ENCODE measurements at places on chromosomes 16 and 17.

- no peak for DNase-seq
Observed at GRCh38 chr16:27844826-27845225, 218.7 kb downstream of the GSG1L start.

DNA sequence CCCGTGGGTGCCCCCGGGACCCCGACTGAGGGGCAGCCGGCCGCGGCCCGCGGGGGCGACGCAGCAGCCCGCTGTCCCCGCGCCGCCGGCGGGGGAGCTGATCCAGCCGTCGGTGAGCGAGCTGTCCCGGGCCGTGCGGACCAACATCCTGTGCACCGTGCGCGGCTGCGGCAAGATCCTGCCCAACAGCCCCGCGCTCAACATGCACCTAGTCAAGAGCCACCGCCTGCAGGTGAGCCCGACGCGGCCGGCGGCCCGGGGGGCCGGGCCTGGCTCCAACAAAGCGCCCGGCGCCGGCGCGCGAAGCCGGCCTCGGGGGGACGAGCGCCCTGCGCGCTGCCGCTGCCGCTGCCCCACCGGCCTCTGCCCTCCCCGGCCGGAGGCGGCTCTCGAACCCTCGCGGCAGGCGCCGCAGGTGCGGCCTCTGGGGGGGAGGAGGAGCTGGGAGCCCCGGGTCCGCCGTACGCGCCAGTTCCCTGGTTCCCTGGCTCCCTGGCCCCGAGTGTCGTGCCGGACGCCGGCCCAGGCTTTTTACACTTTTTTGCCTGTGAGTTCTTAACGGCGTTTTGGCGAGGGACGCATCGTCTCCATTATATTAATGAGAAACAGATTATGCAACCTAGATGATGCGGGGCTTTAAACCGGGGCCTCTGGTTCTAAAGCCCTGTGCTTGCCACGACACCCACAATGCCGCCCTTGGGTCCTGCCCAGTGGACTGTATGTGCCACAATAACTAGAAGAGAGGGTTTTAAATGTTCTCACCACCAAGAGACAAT is 521 bp downstream of the ATMIN start:
- no peak for DNase-seq

DNA sequence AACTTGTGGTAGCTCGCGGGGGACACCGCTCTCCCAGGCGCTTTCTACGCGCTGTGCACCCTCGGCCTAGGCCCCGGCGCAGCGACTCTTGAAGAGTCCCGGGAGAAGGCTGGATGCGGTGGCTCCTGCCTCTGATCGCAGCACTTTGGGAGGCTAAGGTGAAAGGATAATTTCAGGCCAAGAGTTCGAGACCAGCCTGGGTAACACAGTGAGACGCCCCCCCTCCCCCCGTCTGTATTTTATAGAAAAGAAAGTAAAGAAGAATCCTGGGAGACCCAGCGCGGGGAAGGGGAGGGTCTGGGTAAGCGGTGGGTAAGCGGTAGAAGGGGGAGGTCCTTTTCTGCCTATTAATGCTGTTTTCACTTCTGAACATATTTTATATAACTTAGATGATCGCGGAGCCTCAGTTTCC is 486 bp upstream of the PLLP start:
- DNase-seq: no peak

DNA sequence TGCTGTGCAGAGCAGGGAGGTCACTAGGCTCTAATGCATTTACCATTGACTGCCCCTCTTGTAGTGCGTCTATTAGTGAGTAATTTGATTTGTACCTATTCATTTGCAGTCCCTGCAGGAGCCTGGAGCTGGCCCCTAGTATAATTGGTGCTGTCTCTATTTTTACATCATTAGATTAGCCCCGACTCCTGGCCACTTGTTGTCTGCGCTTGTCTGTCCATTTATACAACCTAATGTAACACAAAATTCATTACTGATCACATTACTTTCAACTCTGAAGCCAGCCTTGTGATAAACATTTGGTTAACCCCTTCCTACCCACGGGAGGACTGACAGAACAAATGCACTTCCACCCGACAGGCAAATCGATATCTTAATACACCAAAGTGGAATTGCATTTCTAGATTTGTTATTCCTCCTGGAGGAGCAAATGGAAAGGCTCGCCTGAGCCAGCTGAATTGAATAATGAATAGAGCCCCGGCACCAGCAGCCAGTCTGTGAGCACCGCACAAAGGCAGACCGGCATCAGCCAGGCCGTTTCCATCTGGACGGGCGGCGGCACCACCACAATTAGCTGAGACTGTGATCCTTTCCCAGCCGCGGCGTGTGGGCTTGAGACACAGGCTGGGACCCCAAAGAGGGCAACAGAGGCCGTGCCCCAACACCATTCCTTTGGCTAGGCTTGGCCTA is 18.7 kb upstream of the TBX2 start:
- DNase-seq: no peak

DNA sequence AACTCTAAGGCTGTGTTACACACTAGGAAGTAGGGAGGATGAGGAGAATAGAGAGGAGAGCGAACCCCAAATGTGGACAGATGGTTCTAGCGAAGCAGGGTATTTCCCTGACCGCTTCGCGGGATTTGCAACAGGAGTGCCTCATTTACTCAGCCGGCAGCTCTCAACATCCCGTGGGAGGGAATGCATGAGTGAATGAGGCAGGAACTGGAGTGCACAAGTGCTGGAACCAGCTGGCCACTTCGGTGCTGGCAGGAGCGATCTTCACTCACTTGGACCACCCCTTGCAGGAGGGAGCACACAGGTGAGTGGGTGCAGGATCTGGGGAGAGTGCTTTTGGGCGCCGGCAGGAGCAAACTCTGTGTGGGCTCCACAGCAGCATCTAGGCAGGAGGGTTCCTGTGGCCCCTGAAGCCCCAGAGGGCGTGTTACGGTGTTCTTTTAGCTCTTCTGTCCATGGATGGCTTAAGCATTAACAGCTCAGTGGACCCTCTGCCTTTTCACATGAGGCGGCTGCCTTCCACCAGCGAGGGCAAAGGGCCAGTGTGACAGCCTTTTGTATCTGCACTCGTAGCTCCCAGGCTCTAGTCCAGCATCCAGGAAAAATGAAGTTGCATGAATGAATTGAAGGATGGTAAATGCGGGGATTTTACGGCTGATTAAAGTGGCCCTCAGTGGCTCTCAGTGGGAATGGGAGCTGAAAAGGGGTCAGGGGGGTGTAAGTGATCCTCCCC is 17.4 kb upstream of the ZNHIT3 start:
- DNase-seq: no peak

GRCh38 chr16:51155199-51155607 is 4.1 kb upstream of the SALL1 start:
- no peak for DNase-seq

DNA sequence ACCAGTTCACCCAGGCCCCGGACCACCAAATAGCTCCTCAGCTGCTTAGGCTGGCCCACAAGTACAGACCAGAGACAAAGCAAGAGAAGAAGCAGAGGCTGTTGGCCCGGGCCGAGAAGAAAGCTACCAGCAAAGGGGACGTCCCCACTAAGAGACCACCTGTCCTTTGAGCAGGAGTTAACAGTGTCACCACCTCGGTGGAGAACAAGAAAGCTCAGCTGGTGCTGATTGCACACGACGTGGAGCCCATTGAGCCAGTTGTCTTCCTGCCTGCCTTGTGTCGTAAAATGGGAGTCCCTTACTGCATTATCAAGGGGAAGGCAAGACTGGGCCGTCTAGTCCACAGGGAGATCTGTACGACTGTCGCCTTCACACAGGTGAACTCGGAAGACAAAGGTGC is 15.4 kb downstream of the FOXF1 start:
- DNase-seq: no peak

DNA sequence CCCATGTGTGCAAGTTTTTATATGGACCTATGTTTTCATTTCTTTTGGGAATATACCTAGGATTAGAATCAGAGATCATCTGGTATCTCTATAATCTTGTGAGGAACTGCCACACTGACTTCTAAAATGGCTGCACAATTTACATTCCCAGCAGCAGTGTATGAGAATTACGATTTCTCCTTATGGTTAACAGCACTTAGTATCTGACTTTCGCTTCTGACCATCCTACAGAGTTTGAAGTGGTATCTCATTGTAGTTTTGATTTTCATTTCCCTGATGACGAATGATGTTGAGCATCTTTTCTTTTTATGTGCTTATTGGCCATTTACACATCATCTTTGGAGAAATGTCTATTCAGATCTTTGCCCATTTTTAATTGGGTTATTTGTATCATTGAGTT is 10.0 kb downstream of the C16orf96 start:
- DNase-seq: no peak

GRCh38 chr16:69115837-69116236 is 10.4 kb downstream of the HAS3 start:
- no peak for DNase-seq

DNA sequence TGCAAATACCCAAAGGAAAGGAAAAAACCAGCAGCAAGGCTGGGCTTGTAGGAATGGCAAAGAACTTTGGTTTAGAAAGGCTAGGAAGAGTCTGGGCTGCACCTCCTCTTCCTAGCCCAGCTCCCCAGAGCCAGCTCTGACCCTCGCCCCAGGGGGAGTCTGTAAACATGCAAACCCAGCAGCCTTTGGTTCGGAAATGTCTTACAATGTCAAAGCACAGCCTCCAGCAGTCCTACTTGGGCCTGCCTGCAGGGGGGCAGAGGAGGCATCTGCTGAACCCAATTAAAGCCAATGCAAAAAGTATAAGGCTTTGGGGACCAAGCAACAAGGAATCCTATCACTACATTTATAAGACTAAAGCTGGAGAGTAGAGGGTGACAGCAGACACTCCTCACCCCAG is 5.0 kb upstream of the FTSJ3 start:
- DNase-seq: no peak

- DNase-seq: no peak
Observed at GRCh38 chr16:19102187-19102872, 11.4 kb upstream of the ITPRIPL2 start.

- no peak for DNase-seq
Observed at GRCh38 chr16:66473654-66474519, 46.8 kb downstream of the BEAN1 start.

GRCh38 chr16:66007717-66008116 is 358.8 kb upstream of the CDH5 start:
- DNase-seq: peak; percentile 97

- DNase-seq: no peak
Observed at GRCh38 chr16:64590513-64590912, 531.4 kb downstream of the CDH11 start.

- DNase-seq: no peak
Observed at GRCh38 chr16:79263425-79263824, 337.1 kb downstream of the MAF start.
